Hepatocyte (in vitro differentiated cells): ENCODE measurements at places on chromosomes 6 and 20.

GRCh38 chr6:157181649-157182048 is 141.7 kb downstream of the TMEM242 start:
- peak; percentile 64 for DNase-seq

DNA sequence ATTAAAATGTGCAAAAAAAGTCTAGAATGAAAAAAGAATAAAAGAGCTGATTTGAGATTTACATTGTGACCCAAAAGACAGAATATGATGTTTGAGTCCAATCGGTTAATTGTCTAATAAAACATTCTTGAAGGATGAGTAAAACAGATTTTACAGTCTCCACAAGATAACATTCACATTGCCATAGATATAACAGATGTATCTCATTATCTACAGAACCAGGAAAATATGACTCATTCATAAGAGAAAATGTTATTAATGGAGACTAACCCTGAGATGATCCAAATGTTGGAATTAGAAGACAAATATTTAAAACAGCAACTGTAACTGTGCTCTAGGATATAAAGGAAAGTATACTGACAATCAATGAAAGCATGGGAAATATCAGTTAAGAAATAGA is 141.7 kb downstream of the RFX6 start:
- DNase-seq: no peak

DNA sequence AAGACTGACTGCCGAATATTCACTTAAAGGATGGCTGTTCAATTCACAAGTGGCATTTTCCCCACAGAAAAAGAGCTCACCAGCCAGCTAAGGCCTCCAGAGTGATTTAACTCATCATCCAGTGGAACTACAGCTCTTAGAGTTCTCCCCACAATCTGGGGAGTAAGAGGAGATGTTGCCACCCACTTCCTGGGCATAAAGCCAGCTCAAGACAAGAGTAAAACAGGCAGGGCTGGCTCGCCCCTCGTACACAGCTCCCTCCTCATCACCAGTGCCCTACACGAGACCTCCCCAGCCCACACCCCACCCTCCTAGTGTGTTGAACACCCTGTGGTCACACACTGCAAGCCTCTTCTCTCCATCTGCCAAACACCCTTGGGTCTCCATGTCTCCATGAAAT is 47.2 kb upstream of the IPCEF1 start:
- DNase-seq: peak; percentile 35

GRCh38 chr6:36938536-36938935 is 16.0 kb upstream of the PI16 start:
- DNase-seq: no peak
